SJCRH30 (cell line): ENCODE measurements at places on chromosomes 6 and 20. TPM values are rescaled to one million over a fixed set of nuclear protein-coding genes. Genes with fewer than 3 reads are reported as not detected.

Gene DDO
- total RNA-seq, result 0.14 and 0.43 TPM in 2 replicates

Gene RING1
- total RNA-seq, result 14.9 and 16.4 TPM in 2 replicates

Gene SNAI1
- total RNA-seq, result 29.7 and 30.7 TPM in 2 replicates

Gene FOXA2
- 2.7 and 3.2 TPM in 2 replicates for total RNA-seq

Gene C6orf15
- total RNA-seq, result 2.3 and 3.4 TPM in 2 replicates

Gene FAM83B
- 0.10 and 0.23 TPM in 2 replicates for total RNA-seq

Gene TFAP2C
- not detected in 2 replicates for total RNA-seq

Gene FAM120B
- 19.6 and 21.4 TPM in 2 replicates for total RNA-seq

Gene EPHA7
- total RNA-seq, result 75.3 and 89.0 TPM in 2 replicates

Gene HS3ST5
- 0.55 and 0.56 TPM in 2 replicates for total RNA-seq

Gene SOX18
- 0.13 and 0.14 TPM in 2 replicates for total RNA-seq

Gene ZC3H12D
- not detected in 2 replicates for total RNA-seq

Gene HCRTR2
- 0.04 TPM in 1 of 2 replicates, not detected in the other for total RNA-seq

Gene FRK
- 1.4 and 2.0 TPM in 2 replicates for total RNA-seq

Gene RSPO3
- total RNA-seq, result not detected in 2 replicates

Gene EDN1
- 0.08 and 0.10 TPM in 2 replicates for total RNA-seq

Gene KDM1B
- total RNA-seq, result 6.9 and 7.2 TPM in 2 replicates

Gene DDR1
- total RNA-seq, result 73.2 and 80.9 TPM in 2 replicates

Gene HRH3
- 0.15 TPM in 1 of 2 replicates, not detected in the other for total RNA-seq

Gene SCUBE3
- 0.28 and 0.36 TPM in 2 replicates for total RNA-seq

Gene COL12A1
- 60.8 and 62.1 TPM in 2 replicates for total RNA-seq

Gene OPRM1
- total RNA-seq, result not detected in 2 replicates

Gene TRDN
- total RNA-seq, result 0.02 TPM in 1 of 2 replicates, not detected in the other

Gene JAG1
- 8.8 TPM in 2 replicates for total RNA-seq

Gene AK9
- total RNA-seq, result 3.2 and 3.8 TPM in 2 replicates

Gene LPIN3
- total RNA-seq, result 1.2 and 2.3 TPM in 2 replicates

Gene DOP1A
- 11.0 and 12.1 TPM in 2 replicates for total RNA-seq

Gene BEND6
- total RNA-seq, result 0.48 and 0.93 TPM in 2 replicates

Gene CLPSL1
- total RNA-seq, result not detected in 2 replicates

Gene ZBP1
- total RNA-seq, result 0.02 TPM in 1 of 2 replicates, not detected in the other

Gene RIPPLY2
- total RNA-seq, result 0.06 and 0.15 TPM in 2 replicates

Gene CST5
- not detected in 2 replicates for total RNA-seq

Gene APCDD1L
- total RNA-seq, result 0.05 TPM in 1 of 2 replicates, not detected in the other

Gene GLP1R
- not detected in 2 replicates for total RNA-seq

Gene RNF217
- 11.5 and 16.0 TPM in 2 replicates for total RNA-seq

Gene FILIP1
- total RNA-seq, result 0.08 TPM in 2 replicates

Gene BPIFB4
- 3.2 and 3.9 TPM in 2 replicates for total RNA-seq

Gene IPCEF1
- total RNA-seq, result 1.5 and 2.3 TPM in 2 replicates

Gene ESR1
- 0.03 TPM in 1 of 2 replicates, not detected in the other for total RNA-seq

Gene SLC22A2
- 0.02 TPM in 1 of 2 replicates, not detected in the other for total RNA-seq

Gene SFTA2
- total RNA-seq, result not detected in 2 replicates

Gene GRM1
- 0.13 TPM in 1 of 2 replicates, not detected in the other for total RNA-seq

Gene PCK1
- 0.05 TPM in 1 of 2 replicates, not detected in the other for total RNA-seq

Gene HLA-DMA
- 0.14 and 0.51 TPM in 2 replicates for total RNA-seq

Gene SAMD5
- 11.6 and 12.2 TPM in 2 replicates for total RNA-seq

Gene OR12D3
- not detected in 2 replicates for total RNA-seq

Gene PRRT1
- total RNA-seq, result 0.25 and 0.30 TPM in 2 replicates

Gene DZANK1
- total RNA-seq, result 1.9 and 2.1 TPM in 2 replicates

Gene CDS2
- 29.1 and 30.1 TPM in 2 replicates for total RNA-seq

Gene CRISP2
- total RNA-seq, result not detected in 2 replicates

Gene ARID1B
- total RNA-seq, result 24.7 and 28.5 TPM in 2 replicates
